Diencephalon (tissue), 1 donor: ENCODE measurements at places on chromosomes 4 and X. TPM values are rescaled to one million over a fixed set of nuclear protein-coding genes. Genes with fewer than 3 reads are reported as not detected.

The DCAF4L1 gene
- 0.23 TPM for total RNA-seq

The CLDN22 gene
- not detected for total RNA-seq

The XAGE2 gene
- total RNA-seq = not detected

The NXF2 gene
- total RNA-seq = 0.23 TPM

The USP17L11 gene
- total RNA-seq = not detected

The AMELX gene
- not detected for total RNA-seq

The KCNE5 gene
- total RNA-seq = 7.8 TPM

The NPY1R gene
- 19.8 TPM for total RNA-seq

The PCDH7 gene
- total RNA-seq = 128 TPM

The PCYT1B gene
- total RNA-seq = 28.4 TPM

The SPACA5 gene
- total RNA-seq = not detected

The PCSK1N gene
- 157 TPM for total RNA-seq

The PSAPL1 gene
- total RNA-seq = not detected

The CC2D2A gene
- total RNA-seq = 27.2 TPM

The NAT8L gene
- total RNA-seq = 25.6 TPM

The SLC6A14 gene
- total RNA-seq = not detected
